ENCODE measurements at places on chromosomes 11 and 22.

- DNase-seq, result peak; percentile 26
These were observed 54.9 kb downstream of the ZC3H12C start for GRCh38 chr11:110147962-110148709.

DNA sequence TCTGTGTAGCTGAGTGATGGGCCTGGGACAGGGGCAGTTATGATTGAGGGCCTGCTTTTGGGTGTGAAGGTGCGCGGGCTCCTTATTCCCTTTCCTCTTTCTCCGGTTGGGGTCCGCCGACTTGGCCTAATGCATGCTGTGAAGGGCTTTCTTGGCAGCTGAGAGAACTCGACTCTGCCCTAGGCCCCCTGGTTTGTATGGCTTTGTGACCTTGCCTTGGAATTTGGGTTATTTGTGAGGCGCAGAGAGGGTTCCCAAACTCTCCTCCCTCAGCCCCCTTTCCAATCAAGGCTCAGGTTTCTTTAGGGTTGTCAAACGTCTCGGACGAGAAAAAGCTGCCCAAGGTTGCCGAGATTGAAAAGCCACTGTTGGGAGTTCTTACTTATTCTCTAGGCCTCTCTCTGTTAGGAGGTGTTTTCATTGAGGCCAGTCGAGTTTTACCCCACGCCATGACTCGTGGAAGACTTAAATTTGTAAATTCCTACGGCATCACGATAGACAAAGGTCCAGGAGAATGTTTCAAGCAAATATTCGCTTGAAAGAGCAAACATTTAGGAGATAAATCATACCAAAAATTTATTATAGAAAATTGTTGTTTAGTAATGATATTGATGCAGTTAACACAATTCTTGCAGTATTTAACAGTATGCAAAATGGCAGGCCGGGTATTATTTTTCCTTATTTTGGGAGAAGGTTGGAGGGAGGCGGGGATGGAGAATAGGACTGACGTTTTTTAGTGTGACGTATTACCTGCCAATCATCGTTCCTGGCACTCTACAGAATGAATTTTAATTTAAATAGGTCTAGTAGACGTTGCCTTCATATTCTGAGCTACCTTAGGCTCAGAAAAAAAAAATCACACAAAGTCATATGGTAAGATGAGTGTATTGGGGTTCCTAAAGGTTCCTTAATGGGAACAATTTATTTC lies 689 bp downstream of the PDHX start:
- DNase-seq, result peak; percentile 24

DNA sequence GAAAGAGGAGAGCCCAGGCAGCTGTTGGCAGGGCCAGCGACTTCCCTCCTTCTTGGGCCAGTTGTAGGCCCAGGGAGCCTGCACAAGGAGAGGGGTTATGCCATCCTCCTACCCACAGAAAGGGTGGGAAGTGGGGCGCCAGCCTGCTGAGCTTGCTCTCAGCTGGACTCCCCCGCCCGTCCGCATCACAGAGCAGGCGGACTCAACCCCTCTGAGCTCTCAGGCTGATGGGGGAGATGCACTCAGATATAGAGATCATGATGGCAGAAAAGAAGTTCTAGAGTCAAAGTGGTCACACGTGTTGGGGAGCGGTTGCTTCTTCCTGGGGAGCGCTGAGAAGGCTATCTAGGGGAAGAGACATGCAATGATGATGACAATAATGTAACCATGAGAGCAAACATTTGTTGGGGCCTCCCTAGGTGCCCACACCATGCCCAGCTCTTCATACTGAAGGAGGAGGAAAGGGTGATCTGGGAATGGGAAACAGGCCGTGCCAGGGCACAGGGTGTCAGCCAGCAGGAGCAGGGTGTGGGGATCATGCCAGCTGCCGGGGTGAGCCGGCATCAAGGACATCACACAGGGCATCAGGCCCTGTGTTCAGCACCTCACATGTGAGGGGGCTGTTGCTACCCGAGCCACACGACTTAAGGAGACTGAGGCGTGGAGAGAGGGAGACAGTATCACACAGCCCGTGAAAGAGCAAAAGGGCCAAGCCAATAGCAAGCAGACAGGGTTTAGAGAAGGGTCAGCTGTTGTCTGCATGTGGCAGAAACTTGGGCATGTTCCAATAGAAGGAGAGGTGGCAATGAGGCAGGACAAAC lies 7.7 kb downstream of the SLC35E4 start:
- no peak for DNase-seq

DNA sequence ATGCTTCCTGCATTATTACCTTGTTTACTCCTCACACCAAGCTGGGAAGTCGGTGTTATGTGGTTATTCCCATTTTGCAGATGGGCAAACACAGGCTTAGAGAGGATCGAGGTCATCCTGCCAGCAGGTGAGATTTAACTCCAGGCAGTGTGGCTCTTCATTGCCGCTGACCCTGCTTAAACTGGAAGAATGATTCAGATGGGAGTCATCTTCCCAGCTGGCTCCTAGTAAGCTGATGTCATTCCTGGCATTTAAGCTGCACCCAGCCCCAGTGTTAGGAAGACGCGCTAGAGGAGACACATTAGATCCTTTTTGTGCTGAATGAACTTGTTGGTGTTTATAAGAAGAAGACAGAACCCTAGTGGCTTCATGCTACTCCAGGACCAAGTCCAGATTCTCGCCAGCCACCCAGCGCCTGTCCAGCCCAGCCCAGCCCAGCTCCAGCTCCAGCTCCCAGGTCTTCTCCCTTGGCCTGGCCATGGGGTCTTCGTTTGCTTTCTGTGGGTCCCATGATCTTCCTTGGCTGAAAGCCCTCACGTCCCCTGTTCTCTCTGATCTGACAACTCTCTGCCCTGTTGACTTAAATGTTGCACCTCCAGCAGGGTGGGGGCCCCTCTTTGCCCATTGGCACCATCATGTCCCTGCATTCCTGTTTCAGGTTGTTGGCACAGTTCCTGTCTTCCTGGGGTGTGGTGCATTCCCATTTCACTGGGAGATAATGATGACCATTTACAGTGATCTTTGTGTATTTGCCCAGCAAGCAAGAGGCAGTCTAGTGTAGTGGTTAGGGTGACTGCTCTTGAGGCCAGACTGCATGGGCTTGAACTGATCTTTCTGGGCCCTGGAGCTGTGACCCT lies 13.6 kb downstream of the PARVB start:
- DNase-seq, result peak; percentile 93

DNA sequence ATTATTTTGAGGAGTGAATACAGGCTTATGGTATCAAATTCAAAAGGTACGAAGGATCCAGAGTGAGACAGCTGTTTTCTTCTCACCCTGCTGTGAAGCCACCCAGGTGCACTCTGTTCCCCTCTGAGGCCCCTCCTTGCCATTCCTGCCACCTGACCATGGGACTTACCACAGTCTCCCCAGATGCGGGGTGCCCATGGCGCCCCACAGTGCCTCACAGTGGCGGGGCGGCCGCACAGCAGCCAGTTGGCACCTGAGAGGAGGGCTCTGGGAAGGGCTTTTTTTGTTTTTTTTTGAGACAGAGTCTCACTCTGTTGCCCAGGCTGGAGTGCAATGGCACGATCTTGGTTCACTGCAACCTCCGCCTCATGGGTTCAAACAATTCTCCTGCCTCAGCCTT lies 151.7 kb downstream of the CEP164 start:
- no peak for DNase-seq

DNA sequence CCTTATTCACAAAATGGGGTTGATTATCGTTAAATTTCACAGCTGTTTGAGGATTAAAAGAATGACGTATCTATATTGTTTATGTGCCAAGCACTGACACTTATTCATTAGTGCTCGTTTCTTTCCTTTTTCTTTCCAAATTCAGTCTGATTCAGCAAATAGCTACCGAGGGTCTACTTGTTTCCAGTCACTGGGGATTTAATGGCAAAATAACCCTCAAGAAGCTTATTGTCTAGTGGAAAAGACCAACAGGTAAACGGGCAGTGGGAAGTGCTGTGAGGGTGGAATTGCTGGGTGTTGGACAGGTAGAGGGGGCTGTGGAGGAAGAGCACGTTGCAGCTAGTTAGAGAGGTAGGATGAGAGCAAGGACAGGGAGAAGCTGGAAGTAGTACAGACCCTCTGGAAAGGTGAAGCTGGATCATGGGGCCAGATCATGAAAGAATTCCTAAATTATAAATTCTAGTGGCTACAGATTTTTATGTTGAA lies 48.3 kb upstream of the BIRC3 start:
- no peak for DNase-seq

DNA sequence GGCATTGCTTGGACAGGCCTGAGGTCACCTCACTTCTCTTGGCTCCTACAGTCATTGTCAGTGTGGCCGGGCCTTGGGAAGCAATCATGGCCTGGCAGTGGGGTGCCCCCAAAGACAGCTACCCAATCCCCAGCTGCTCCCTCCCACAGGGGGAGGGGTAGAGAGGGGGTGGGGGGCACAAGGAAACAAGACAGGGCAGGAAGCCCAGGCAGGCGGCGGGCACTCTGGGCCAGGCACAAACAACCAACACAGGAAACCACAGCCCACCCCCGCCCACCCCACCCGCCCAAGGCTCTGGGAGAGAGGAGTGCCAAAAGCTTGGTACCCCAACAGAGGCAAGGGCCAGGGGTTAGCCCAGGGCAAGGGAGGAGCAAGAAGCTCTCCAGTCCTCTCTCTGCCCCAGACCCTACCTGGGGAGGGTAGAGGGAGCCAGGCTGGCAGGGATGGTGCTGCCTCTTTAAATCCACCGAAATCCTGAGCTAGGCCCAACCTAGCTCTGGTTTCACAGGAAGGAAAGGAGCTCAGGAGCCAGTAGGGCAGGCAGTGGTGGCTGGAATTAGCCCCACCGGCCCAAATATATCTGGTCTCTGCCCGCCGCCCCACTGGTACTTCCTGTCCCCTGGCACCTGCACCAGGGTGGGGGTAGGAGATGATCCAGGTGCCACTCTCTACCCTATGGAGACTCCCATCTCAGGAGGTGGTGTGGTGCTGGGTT lies 12.2 kb downstream of the BCL9L start:
- peak; percentile 33 for DNase-seq

GRCh38 chr11:123170929-123171328 lies 24.1 kb downstream of the CLMP start:
- no peak for DNase-seq

- no peak for DNase-seq
These were observed 6.7 kb upstream of the SORL1-AS1 start for GRCh38 chr11:121459413-121460017.

DNA sequence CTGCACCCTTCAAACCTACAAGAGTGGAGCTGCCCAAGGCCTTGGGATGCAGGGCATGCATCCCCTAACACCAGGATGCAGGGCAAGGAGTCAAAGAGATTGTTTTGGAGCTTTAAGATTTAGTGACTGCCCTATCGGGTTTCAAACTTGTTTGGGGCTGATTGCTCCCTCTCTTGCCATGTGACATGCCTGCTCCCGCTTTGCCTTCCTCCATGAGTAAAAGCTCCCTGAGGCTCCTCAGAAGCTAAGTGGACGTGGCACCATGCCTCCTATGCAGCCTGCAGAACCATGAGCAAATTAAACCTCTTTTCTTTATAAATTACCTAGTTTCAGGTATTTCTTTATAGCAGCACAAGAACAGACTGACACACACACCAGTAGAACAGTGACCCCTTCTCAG lies 15.8 kb upstream of the CSF2RB start:
- no peak for DNase-seq

GRCh38 chr22:28894807-28895206 lies 11.4 kb downstream of the ZNRF3 start:
- DNase-seq, result no peak

DNA sequence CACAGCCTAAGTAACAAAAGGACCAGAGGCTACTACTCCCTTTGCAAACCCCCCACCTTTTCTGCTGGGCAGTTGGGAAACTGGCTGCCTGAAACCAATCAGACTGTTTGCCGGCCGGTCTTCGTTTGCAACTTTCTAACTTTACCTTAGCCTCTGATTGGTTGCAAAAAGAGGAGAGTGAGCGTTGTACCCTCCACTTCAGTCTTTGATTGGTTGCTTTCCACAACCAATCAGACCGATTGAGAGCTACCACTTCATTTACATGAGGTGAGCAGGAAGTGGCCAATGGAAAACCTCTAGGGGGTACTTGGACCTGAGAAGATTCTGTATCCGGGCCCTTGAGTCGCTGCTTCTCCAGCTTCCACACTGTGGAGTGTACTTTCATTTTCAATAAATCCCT lies 18.8 kb upstream of the CLNS1A start:
- DNase-seq, result no peak

DNA sequence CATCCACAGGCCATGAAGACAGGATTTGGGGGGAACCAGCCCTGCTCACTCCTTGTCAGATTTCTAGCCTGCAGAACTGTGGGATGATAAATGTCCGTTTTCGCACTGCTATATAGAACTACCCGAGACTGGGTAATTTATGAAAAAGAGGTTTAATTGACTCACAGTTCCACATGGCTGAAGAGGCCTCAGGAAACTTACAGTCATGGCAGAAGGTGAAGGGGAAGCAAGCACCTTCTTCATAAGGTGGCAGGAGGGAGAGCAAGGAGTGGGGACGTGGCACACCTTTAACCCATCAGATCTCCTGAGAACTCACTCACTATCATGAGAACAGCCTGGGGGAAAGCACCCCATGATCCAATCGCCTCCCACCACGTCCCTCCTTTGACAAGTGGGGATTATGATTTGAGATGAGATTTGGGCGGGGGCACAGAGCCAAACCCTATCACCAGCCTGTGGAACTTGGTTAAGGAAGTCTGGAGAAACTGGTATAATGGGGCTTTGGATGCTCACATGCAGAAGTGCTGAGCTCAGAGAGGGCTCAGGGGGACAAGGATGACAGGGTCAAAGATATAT lies 50.7 kb downstream of the MYEOV start:
- no peak for DNase-seq

DNA sequence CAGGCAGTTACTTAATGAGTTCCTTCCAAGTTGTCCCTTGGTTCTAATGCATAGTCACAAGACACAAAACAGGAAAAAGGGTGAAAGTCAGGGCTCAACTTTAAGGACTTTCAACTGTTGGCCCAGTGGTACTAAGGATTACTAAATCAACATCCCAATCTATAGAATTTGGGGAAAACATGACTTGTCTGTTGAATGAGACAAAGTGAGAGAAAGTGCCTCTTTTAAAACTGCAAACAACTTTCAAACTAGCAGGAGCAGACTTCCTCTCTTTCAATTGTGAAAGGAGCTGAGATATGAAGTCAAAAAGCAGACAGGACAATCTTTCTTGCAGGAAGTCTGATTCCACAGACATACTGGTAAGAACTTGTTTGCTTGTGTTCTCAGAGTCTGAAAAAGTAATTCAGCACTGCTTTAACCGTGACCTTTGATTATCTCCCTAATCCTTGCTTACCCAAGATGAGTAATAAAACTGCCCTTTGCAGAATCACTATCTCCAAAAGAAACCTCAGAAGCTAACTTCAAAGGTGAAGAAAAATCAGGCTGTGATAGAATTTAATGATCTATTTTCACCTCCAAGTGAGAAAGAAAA lies 960.7 kb upstream of the RAG2 start:
- DNase-seq, result peak; percentile 6

- DNase-seq, result no peak
These were observed 99.8 kb downstream of the ZBTB16 start for GRCh38 chr11:114159320-114159719.

- no peak for DNase-seq
These were observed 210.4 kb downstream of the BRD1 start for GRCh38 chr22:49617264-49617663.

GRCh38 chr11:87454241-87454640 lies 416.5 kb downstream of the TMEM135 start:
- no peak for DNase-seq

- no peak for DNase-seq
These were observed 16.3 kb upstream of the GNAZ start for GRCh38 chr22:23053912-23054530.
